ENCODE measurements at places on chromosomes 5 and 9.

DNA sequence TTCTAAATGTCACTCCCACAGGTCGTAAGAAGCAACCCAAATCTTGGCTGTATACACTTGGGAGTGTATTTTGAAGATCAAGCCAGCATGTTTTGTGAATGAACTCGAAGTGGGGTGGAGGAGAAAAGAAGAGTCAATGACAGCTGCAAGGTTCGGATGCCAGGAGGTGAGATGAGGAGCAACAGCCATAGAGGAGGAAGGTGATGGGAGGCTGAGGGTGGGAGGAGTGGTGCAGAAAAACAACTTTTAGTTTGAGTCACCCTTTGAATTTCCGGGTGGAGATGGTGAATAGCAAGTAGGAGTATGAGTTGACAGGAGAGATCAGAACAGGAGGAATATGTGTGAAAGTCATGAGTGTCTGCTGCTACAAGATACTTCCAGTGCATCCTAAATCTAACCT, 153.6 kb downstream of the DIRAS2 start:
- no peak for DNase-seq

- DNase-seq = no peak
Measured at GRCh38 chr5:178547753-178548415, 42.3 kb downstream of the COL23A1 start.

- peak; percentile 16 for DNase-seq
Measured at GRCh38 chr5:75034137-75034739, 18.1 kb downstream of the GCNT4 start.

DNA sequence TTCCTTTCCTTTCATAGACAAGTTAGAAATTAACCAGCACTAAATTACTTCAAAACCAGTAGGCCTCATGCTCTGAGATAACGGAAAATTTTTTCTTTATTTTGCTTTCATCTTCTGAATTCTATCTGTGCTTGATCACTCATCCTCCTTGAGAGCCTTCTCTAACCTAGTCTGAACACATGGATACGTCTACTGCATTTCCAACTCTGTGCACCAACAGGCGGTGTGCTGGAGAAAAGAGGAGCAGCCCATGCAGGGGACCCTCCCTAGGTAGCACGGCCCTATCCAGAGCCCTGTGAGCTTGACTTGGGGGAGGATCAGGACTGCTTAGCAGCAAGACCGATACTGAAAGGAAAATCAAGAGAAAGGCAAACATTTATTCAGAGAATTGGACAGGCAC, 149.8 kb downstream of the AUH start:
- DNase-seq = no peak

DNA sequence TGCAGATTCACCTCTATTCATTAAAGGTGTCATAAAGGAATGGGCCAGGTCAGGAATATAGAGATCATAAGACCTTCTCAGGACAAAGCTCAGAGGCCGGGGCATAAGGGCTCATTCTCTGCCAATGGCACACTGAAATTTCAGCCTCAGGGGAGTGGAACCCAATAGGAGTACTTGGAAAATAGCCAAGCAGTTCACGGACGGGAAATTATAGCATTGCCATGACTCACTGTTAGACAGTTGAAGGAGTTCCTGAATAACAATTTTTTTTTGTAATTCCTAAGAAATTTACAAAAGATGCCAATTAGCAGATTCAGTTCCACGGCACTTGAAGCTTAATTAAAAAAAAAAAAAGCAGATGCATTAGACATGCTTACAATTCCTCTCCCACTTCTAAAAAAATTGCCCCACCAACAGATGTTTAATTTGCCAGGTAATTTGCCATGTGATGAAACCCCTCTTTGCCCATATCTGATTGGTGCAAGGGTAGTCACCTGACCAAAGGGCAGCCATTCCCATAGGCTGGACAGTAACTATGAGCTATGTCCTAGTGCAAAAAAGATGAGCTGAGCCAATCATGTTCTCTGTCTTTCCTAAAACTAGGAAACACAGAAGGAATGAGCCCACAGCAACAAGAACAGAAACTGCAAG, 58.6 kb downstream of the PTCD2 start:
- DNase-seq = no peak

DNA sequence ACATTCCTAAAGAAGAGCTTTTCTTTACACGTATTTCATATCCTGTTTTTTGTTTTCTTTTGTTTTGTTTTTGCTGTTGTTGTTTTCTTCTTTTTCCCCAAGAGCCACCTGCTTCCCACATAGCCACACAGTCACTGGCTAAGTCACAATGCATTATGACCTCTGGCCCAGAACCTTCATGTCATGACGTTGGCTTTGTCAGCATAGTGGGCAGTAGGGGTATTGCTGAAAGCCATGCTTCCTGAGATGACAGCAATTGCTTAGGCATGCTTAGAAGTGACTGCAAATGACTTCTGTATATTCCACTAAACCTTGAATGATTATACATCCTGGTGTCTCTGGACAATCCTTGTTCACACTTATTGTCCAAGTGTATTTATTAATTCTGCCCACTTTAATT, 375.8 kb downstream of the TAF11L14 start:
- DNase-seq = no peak

DNA sequence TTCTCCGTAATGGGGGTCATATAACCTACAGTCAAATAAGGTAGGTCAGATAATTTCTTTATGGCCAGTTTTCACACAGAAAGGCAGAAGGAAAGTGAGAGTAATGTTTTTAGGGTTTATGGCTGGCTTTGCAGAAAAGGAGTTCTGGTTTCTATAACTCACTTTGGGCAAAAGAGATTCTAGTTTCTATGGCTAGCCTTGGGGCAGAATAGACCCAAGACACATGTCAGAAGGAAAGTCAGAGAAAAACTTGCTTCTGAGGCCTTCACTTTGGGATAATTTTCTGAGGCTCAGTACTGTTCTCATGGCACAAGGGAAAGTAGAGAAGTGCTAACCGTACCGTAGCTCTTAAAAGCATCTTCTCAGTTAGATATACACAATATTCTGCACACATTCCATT, 1145.3 kb downstream of the EFNA5 start:
- no peak for DNase-seq

GRCh38 chr9:76571288-76571687, 112.3 kb downstream of the GCNT1 start:
- no peak for DNase-seq

DNA sequence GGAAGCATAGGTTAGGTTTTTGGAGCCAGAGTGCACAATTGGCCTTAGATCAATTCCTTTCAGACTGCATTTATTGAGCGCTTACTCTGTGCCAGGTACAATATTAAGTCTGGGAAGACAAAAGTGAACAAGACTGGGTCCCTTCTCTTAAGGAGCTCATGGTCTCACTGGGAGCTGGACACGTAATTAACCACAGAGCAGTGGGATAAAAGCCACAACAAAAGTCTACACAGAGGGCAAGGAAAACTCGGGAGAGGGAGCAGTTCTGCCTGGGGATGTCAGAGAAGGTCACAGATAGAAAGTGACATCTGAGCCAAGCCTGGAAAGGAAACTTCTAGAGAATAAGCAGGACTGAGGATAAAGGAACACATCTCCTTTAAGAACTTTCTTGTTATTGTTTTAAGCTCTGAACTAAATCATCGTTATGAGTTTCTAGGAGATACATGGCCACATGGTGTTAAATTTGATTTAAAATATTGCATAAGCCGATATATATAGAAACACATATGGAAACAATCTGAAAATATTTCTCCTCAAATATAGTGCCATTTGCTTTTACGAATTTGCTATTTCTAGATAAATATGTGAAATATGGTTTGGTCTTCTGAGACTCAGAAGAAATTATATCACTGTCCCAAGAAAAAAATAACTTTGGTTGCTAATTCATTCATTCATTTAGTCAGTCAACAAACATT, 40.1 kb upstream of the PDE8B start:
- no peak for DNase-seq

GRCh38 chr5:83133797-83134196, 56.5 kb downstream of the XRCC4 start:
- no peak for DNase-seq

- DNase-seq = no peak
Measured at GRCh38 chr9:70205366-70206020, 53.3 kb upstream of the SMC5 start.

DNA sequence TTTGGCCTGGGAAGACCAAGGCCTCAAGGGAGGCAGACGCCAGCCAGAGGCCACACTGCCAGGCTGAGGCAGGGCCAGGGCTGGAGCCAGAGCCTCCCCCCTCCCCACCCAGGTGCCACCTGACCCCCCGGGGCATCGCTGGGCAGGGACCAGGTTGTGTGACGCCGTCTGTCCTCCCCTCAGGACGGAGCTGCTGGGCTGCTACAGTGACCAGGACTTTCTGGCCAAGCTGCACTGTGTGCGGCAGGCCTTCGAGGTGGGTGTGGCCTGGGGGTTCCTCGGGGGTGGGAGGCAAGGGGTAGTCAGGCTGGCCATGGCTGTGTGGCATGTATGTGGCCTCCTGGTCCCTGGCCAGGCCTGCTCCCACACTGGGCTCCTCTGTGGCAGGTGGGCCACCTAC, 17.9 kb upstream of the DOLPP1 start:
- DNase-seq = no peak

DNA sequence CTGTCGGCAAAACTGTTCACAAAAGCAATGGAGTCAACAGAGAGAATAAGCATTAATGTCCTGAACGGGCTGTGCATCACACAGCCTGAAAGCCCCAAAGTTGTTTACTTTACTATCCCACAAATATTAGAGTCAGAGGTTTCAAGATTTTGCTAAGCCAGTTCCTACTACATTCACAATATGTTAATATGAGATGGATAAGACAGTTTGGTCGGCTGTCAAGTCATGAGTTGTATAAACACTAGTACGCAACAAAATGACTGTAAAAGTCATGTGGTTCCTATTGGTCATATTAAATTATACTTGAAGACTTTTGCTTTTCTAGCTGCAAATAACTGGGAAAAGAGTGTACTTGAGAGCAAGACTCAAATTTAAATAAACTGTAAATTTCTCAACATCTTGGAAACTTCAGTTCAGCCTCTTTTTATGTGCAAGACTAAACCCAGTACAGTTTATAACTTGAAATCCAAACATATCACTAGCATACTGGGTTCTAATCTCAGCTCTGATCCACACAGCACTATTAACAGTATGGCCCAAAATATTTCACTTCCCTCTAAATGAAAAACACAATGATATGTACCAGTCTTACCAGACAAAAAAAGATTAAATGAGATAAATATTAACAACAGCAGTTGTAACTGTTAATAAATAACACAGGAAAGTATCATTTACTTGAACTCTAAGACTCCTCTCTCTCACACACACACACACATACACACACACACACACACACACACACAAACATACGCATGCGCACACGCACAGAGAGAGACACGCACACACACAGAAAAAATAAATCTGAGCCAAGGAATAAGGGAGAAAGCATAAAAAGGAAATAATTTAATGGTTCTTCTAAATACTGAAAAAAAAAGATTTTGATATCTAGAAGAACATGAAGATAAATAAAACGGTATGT, 33.1 kb downstream of the FANCC start:
- DNase-seq = no peak

DNA sequence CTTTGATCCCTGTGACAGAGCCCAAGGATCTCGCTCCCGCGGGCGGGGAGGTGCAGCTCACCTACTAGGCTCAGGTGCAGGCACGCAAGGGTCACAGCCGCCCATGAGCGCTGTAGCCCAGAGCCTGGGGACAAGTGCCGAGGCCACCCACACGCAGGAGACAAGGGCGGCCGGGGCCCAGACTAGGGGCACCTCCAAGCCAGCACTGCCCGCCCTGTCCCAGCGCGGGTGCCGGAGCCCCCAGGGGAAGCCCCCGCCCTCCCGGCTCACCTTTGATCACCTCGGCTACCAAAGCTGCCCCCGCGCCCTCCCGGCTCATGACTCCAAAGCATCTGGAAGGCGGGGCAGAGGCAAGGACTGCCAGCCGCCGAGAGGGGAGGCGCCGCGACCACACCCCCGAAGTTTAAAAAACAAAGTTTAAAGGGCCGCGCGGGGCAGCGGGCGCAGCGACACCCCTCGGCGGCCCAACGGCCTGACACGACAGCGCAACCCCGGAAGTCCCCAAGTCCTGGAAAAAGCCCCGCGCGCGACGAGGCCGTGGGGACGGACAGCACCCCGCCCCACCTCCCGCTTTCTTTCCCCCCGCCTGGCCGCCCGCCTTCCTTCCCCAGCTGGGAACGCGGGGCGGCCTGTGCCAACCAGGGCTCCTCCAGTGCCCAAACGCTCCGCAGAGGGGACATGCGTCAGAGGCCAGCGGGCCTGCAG, 53.0 kb downstream of the CDC14B start:
- peak; percentile 58 for DNase-seq

- DNase-seq = no peak
Measured at GRCh38 chr5:175809531-175810121, 61.8 kb upstream of the CPLX2 start.

GRCh38 chr9:137077758-137078693, 709 bp downstream of the UAP1L1 start:
- DNase-seq = no peak

DNA sequence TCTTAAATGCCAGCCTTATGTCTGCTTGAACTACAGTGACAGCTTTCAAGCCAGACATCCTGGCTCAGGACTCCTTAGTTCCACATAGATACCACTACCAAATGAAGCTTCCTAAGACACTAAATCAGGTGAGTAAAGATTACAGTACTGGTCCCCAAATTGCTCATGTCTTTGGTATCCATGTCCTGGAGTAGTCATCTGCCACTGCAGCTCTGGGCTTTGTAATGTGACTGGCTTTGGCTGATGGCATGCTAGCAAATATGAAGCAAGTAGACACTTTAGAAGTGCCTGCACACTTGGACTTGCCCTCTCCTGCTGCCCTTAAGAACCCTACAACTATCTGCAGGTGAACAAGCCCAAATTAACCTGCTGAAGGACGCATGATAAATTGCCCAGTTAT, 334.9 kb downstream of the BNC2 start:
- DNase-seq = no peak

DNA sequence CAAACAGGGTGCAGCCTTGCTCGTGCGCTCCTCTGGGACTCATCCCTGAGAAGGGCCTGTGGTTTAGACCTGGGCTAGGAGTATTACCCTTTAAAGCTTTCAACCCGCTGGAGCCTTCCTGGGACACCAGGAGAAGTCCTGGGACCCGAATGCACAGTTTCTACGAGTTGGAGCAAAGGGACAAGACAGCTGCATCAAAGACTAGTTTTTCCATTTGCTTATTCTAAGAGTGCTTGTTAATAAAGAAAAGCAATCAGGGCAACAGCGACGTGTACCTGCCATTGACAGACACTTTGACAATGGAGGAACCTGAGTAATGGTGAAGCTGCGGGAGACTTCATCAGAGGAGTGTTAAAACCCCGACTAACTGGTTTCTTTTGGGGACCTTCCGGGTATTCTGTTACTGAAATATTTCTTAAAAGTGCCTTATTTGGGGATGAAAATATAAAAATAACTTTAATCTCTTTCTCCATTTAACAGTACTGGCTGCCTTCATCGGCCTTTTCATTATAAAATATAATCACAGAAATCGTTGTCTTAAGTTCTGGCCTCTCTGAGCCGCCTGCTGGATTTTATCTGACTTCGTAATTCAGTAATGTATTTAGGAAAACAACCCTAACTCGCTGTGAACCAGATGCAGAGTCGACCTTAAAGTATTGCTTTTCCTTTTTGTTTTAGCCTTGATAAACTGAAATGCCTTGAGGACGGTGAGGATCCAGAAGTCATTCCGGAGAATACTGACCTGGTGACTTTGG, 732 bp downstream of the SNAPC3 start:
- no peak for DNase-seq
